ENCODE measurements at places on chromosomes 16 and 17.

DNA sequence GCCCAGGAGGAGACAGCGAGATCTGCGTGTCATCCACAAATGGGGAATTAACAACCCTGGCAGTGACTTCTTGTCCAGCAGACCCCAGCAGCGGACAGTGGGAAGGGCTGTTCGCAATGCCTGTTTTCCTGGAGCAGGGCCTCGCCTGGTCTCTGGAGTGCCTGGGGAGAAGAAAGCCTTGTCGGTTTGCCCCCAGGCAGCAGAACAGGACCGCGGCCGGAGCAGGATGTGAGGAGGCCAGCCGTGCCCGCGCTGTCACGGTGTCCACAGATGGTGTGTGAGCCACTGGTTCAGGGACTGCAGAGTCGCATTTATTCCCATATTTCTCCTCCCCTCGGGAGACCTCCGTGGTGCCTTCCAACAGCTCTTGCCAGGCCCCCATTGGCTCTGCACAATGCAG, 68.5 kb upstream of the GSE1 start:
- no peak for DNase-seq

DNA sequence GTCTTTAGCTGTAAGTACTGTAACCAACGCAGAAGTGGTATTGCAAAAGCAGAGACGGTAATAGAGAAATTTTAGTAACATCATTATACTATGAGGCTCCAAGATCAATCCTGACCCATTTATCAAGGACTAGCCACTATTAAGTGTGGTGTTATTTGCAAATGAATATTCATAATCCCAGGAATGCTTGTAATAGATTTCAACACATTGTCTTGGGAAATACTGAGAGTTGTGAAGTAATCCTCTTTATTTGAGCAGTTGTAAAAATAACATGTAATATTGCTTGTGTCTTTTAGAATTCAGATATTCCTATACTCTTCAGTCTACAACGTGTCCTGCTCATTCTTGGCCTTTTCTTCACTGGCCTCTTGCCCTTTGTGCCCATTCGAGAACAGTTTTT, 46.4 kb downstream of the GDPD1 start:
- DNase-seq, result no peak

GRCh38 chr17:77778636-77779489, 179.6 kb upstream of the TNRC6C start:
- peak; percentile 80 for DNase-seq

DNA sequence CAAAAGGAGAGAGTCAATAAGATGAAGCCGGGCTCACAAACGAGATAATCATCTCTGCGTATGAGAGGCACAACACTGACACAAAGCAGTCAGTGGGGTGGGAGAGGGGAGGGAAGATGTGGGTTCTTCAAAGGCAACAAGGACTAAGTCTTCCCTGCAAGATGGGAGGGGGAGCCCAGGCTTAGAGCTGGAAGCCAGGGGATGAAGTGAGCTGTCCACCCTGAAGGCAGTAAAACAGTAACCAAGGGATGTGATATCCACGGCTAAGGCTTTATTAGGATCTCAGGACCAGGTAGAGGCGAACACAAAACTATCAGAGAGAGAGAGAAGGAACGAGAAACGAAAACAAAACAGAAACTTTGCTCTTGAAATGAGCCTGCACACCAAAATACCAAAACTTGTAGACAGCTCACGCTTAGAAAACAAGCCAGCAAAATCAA, 115.9 kb downstream of the DYNLRB2 start:
- DNase-seq, result no peak

GRCh38 chr16:27403601-27403992, 1.6 kb downstream of the IL21R start:
- DNase-seq, result no peak

DNA sequence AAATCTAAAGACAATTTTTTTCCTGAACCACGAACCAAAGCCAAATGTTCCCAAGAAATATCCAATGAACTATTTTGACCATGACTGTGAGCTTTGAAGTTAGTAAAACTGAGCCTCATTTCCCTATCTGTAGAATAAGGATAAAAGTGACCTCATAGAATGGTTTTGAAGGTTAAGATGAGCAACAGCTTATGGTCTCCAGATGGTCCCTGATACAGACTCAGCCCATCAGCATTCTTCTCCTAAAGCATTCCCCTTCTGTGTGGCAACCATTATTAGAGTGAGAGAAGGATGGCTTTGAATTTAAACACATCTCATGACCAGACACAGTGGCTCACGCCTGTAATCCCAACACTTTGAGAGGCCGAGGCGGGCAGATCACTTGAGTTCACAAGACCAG, 70.1 kb downstream of the COPRS start:
- no peak for DNase-seq

DNA sequence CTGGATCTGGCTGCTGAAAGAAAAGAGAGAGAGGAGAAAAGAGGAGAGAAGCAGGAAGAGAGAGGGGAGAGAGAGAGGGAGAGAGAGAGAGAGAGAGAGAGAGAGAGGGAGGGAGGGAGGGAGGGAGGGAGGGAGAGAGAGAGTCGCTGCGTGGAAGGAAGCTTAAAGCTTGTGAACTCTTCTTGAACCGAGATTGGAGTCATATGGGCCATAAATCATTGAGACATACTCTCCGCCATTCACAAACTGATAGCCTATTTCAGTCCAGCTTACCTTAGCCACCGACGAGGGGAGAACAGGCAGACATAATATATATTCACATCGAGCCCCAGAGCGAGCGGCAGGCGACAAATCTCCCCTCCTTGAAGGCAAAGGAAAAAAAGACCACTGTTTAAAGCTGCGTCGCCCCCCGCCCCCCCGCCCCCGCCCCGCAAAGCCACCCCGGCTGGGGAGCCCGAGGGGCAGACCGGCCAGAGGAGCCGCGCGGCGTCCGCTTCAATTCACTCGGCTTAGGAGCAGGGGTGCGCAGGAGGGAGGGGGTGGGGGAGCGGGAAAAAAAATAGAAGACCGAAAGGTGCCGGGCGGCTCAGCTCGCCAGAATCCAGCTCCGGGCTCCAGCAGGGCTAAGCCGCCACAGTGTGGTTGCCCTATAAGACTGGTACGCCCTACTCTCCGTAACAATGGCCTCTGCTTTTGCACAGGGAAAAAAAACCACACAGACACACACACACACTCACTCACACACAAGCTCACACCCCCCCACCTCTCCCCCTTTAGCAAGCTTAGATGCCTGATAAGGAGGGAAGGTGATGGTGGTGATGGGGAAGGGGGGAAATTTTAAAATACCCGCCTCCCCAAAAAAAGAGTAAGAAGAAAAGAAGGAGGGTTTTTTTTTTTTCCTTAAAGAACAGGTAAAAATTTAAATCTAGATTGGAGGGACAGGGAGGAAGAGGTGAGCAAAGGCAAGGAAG, 10.6 kb upstream of the HOXB2 start:
- peak; percentile 95 for DNase-seq

DNA sequence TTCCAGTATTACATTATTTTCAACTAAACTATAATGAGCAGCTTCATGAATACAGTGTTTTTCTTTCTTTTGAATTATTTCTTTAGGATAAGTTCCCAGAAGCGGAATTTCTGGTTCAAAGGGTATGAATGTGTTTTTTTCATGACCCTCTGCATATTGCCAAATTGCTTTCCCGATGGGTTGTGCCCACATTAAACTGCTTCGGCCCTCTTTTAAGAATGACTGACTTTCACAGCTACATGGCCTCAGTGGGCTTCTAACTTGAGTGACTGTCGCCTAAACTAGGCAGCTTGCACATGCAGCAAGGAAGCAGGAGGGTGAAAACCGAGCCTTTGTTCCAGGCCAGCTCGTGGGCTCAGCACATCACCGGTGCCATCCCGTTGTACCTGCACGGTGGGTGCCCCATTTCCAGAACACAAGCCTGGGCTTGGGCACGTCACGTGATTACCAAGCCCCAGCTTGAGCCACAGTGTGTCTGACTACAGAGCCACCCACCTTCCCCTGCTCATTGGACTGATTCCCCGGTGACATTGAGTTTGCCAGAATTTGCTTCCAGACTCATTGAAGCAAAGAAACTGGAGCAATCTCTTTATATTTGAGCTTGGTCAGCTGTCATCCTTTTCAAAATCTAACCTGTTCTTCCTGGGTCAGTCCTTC, 112.8 kb downstream of the CLEC16A start:
- DNase-seq, result no peak

- DNase-seq, result no peak
Measured at GRCh38 chr16:8887431-8887765, 5.2 kb downstream of the LITAFD start.

GRCh38 chr17:36740157-36740556, 138.8 kb downstream of the MRM1 start:
- no peak for DNase-seq

DNA sequence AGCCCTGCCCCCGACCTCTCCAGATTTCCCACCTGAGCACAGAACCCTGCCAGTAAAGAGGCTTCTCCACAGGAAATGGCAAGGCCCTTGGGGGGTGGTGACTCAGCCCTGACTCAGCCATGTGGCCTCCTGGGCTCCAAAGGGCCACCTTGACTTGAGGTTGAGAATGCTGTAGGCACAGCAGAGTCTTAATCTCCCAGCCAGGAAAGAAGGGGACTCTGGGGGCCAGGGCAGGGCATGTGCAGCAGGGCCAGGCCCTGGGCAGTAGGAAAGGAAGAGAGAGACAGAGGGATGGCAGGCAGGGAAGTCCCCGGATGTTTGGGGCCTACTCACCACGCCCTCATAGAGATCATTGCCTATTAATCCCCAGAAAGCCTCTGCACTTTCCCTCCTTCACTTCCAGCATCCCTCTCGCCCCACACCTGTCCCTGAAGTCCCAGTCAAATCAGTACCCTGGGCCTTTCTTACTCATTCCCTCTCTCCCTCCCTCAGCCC, 4.8 kb upstream of the ITGA3 start:
- DNase-seq, result peak; percentile 90

DNA sequence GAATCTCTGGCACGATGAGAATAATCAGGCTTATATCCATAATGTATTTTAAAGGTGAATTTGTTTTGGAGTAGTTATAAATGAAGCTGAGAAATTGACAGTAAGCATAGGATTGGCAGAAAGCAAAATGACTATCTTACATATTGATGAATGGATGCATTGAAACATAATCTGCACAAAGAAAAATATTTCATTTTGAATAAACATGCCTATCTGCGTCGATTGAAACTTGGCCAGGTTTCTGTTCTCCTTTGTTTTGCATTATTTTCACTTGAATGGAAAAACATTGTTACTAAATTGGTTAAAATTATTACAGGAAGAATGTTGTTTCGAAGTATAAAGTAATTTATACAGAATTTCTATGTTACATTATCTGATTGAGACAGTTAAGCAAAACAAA, 128.2 kb downstream of the USP22 start:
- DNase-seq, result no peak

- no peak for DNase-seq
Measured at GRCh38 chr17:75260641-75261335, 618 bp downstream of the GGA3 start.

- no peak for DNase-seq
Measured at GRCh38 chr17:10149573-10150399, 48.6 kb downstream of the GAS7 start.

- no peak for DNase-seq
Measured at GRCh38 chr17:16349431-16349830, 3.8 kb downstream of the CENPV start.

GRCh38 chr17:81722184-81723120, 10.4 kb downstream of the SLC25A10 start:
- peak; percentile 51 for DNase-seq

DNA sequence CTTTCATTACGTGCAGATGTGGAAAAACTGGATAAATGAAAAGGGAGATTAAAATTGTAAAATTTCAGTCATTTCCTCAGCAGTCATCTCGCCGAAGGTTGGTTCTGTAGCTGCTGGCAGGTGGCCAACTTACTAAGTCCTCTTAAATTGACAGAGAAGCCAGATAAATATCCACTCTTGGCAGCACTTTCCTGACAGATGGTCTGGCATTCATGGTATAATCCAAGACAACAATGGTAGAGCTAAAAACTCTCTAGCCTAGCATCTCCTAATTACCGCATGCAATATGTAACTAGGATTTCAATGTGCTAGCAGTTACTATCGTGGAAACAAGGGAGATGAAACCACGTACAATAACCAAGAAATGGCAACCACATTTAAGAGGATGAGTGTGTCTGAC, 306.3 kb downstream of the CNTNAP4 start:
- no peak for DNase-seq

DNA sequence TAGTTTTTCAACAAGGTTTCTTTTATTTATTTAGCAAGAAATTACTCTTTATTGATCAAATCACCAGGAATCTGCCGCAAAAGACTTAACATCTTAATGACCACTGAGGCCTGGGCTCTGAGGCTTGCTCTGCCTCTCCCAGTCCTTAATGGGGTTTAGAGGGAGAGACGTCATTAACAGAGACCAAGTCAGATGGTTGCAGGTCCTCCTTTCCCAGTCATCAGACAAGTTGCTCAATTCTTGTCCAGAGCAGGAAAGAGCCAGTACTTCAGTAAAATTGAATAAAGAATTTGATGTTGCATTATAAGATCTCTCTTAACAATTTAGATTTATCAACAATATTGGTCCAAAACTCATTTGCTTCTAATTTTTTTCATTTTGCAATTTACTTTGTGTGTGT, 2.0 kb downstream of the SEPHS2 start:
- DNase-seq, result no peak

DNA sequence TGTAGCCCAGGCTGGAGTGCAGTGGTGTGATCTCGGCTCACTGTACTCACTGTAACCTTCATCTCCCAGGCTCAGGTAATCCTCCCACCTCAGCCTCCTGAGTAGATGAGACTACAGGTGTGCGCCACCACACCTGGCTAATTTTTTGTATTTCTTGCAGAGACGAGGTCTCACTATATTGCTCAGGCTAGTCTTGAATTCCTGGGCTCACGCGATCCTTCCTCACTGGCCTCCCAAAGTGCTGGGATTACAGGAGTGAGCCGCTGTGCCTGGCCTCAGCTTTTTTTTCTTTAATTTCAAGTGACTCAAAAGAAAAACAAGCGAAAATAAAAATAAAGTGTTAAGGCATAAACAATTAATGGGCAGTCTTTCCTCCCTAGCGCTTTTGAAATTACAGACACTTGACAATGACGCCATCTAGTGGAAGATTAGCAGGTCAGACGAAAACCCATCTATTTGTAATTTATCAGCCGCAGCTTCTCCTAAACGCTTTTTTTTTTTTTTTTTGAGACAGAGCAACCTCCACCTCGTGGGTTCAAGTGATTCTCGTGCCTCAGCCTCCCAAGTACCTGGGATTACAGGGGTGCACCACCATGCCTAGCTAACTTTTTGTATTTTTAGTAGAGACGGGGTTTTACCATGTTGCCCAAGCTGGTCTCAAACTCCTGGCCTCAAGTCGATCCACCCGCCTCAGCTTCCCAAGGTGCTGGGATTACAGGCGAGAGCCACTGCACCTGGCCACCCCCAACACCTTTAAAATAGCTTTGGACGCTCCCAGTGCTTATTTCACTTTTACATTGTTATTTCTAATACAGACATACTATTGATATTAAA, 28.1 kb upstream of the PECAM1 start:
- DNase-seq, result peak; percentile 64

All from H54 (cell line).